Adrenal gland (tissue), 19 donors: ENCODE measurements at places on chromosomes 4 and X. TPM values are rescaled to one million over a fixed set of nuclear protein-coding genes. Genes with fewer than 3 reads are reported as not detected.

Gene GAK
- total RNA-seq, result 176 TPM

DNA sequence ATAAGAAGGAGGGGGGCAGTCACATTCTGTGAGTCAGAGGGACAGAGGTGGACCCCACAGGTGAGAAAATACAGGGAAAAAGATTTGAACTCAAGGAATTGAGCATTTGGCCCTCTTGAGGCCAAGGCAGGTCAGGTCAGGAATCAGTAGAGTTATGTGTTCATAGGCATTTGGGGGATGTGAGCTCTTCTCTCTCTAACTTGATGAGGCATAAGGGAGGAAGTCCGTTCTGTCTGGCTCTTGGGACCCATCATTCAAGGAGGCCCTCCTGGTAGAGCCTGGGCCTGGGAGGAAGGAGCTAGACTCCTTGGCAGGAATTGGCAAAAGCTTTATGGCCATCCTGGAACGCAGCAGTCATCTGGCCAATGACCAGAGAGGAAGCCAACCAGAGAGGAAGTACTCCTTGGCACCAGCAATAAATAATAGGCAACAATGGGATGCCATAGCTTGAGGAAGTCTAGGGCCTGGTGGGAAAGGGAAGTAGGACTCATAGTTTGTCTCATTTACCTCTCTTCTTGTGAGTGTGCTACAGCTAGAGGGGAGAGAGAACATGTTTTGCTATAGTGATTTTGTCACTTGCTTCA is 53.0 kb downstream of the MSN start:
- DNase-seq, result peak; percentile 22

GRCh38 chr4:152665691-152666395 is 14.0 kb downstream of the TMEM154 start:
- no peak for DNase-seq

DNA sequence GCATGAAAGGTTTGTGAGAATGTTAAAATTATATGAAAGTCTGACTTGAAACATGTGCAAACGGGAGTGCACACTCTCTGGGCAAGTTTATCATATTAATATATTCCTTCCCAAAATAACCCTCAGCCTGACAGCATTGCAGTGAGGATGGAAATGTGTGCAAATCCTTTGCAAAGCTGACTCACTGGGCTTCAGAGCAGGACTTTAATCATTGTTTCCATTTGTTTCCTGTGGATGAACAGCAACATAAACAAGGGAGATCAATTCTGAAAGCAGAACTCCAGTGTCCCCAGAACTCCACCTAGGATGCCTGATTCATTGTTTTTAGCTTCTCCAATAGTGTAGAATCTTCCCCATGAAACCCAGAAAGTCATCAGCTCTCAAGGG is 32.9 kb downstream of the SLC2A9 start:
- no peak for DNase-seq

DNA sequence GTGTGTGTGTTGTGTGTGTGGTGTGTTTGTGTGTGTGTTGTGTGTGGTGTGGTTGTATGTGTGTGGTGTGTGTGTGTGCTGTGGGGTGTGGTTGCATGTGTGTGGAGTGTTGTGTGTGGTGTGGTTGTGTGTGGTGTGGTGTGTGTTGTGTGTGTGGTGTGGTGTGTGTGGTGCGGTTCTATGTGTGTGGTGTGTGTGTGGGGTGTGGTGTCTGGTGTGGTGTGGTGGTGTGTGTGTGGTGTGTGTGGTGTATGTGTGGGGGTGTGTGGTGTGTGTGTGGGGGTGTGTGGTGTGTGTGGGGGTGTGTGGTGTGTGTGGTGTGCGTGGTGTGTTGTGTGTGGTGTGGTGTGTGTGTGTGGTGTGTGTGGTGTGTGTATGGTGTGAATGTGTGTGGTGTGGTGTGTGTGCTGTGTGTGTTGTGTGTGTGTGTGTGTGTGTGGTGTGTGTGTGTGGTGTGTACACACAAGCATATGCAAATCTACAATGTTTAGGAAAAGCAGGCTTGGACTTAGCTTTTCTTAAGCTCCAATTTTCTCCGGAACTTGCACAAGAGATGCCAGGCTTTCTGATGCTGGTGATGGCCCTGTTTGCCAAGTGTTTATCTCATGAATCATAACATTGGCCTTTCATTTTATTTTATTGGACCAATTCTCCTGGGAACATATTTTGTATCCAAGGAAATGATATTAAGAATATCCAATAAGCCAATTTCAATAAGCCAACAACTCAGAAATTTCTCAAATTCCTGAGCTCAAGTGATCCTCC is 148.7 kb downstream of the SPATA18 start:
- no peak for DNase-seq

DNA sequence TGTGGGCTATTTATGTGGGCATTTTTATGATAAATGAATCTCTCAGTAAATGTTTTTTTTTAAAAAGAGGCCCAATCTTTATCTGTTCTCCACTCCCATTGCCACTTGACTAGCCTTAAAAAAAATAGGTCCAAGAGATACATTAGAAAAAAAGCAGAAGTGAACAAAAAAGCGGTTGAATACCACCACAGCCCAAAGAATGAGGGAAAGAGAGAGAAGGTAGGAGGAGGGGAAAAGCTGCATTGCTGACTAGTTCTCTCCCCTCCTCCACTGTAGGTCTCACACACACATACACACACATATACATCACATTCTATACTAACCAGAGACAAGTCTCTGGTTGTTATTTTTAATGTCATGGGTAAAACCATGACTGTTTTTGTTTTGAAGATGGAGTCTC is 95.8 kb upstream of the IL13RA1 start:
- DNase-seq, result no peak

GRCh38 chr4:20895208-20895607 is 194.9 kb downstream of the PACRGL start:
- no peak for DNase-seq

- no peak for DNase-seq
Measured at GRCh38 chr4:73871511-73872310, 2.5 kb downstream of the CXCL1 start.

DNA sequence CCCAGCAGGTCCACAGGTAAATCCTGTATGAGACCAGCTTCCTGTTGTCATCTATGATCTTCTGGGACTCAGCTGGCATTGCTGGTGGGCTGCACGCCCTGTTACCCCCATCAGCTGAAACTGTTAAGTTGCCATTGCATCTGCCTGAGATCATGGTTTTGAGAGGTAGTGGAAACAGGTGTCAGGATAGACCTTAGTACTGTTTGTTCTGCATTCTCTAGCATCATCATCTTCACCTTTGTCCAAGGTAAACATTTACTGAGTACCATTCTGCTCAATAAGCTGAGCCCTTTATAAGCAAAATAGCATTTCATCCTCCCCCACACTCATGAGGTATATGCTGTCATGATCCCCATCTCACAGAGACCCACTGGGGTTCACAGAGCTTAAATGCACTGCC is 42.9 kb upstream of the PROM1 start:
- DNase-seq, result no peak

DNA sequence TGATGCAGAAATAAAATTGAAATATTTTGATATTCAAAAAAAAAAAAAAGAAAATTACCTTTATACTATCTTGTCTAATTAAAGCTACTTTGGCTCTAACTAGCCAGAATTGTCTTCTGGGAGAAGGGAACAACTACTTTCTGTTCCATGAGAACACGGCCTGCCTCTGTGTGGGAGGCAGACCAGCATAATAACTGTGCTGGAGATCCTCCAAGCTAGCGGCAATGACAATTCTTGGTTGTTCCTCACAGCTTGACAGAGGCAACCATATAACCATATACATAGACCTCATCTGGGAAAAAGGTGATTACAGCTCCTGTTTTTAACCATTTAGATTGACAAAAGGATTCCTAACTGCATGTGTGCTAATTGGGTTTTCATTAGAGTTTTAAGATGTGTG is 95.7 kb downstream of the RBMX2 start:
- DNase-seq, result no peak
